NAMALWA (cell line): ENCODE measurements at places on chromosomes 2 and 18.

DNA sequence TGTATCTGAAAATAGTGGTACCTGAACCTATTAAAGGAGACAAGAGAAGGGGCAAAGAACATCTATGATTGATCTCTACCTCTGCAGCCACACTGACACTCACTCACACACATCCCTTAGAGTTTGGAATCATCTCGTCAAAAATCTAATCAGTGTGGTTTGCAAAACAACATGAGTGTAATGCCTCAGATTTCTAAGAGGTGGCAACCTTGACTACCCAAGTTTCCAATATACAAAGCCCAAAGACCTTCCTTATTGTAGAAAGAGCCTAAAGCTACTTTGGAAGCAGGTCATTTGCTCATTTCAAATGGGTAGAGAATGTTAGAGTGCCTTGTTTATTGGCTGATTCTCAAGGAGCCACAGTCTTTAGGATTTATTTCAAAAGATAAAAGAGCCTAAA, 444.9 kb downstream of the ARHGAP15 start:
- DNase-seq: peak; percentile 4

DNA sequence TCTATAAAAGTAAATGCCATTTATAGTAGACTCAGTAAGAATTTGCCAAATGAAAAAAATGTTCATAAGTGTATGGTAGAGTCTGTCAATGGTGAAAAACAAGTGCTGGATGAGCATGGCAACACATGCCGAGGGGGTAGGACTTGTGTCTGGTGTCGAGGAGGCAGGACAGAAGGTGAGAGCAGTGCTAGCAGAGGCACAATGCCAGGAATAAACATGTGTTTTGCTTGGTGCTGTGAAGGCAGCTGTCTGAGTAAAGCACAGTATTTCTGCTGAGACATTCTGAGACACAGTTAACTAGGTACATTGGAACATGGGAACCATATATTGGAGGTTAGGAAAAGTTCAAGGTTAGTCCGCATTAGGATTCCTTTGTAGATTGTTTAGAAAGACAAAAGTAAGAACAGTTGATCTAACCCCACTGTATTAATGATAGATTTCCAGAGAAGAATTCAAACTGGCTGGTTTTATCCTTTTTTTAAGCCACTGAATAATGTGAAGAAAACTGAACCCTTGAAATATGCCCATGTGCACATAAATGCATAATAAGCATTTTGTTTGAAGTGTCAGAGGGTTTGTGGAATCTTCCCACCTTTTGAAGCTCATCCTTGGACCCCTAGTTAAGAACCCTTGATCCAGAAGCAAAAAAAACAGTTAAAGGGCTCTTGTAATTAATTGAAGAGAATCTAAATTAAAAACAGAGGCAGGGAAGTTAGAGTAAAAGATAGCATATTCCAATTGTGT, 7.1 kb downstream of the RBM45 start:
- DNase-seq: no peak

DNA sequence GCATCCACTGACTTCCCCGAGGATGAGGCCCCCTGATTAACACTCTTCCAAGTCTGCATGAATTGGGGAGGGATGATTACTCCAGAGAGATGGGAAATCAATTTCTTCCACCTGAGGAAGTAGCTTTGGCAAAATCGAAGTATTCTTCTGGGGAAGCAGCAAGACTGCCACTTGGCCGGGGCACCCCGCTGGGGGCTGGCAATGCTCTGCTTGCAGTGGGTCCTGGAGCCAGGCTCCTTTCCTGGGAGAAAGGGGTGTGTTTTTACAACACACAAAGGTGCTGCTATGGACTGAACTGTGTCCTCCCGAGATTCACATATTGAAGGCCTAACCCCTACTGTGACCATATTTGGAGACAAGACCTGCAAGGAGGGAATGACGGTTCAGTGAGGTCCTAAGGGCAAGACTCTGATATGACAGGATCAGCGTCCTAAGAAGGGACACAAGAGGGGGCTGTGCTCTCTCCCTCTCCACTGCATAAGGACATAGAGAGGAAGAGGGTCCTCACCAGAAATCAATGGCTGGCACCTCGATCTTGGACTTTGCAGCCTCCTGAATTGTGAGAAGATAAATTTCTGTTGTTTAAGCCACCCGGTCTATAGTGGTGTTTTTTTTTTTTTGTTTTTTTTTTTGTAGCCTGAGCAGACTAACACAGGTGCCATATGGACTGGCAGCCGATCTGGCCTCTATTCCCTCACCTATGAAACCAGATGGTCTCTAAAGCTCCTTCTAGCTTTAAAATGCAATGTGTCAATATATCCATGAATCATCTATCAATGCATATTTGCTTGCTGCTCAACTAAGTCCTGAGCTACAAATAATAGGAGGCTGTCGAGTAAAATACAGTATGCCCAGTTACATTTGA, 3.6 kb upstream of the SMARCAL1 start:
- DNase-seq: no peak

GRCh38 chr18:35661483-35662146, 80.1 kb downstream of the GALNT1 start:
- peak; percentile 26 for DNase-seq

- DNase-seq: no peak
These were observed 257.8 kb upstream of the GALNT5 start for GRCh38 chr2:156999661-157000060.

DNA sequence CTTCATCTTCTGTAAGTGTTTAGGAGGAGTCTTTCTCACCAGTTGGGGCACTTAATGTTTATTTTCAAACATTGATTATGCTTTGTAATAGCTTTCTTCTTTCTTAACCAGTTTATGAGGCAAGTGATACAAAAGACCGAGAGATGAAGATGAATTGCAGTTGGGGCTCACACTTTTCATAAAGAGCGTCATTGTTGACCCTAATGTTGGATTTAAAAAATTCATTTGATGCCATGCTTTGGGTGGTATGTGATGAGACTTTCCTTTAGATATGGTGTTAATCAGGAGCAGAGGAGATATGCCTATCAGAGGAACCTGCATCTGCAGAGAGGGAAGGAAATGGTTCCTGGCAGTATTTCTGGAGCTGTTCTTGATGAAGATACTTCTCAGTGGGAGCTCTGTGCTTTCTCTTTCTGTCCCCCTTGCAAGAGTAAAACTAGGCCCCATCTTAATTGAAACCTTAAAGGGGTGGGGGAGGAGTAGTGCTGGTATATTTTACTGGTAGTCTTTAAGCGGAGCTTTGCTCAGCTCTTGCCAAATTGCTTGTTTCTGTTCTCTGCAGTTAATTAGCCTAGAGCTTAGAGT, 2.3 kb downstream of the EML4 start:
- peak; percentile 48 for DNase-seq

- no peak for DNase-seq
These were observed 94.9 kb downstream of the TMEM131 start for GRCh38 chr2:97900806-97901205.

- DNase-seq: no peak
These were observed 43.6 kb downstream of the MALT1 start for GRCh38 chr18:58714821-58715220.

GRCh38 chr2:37623971-37624900, 47.2 kb downstream of the CDC42EP3 start:
- no peak for DNase-seq

DNA sequence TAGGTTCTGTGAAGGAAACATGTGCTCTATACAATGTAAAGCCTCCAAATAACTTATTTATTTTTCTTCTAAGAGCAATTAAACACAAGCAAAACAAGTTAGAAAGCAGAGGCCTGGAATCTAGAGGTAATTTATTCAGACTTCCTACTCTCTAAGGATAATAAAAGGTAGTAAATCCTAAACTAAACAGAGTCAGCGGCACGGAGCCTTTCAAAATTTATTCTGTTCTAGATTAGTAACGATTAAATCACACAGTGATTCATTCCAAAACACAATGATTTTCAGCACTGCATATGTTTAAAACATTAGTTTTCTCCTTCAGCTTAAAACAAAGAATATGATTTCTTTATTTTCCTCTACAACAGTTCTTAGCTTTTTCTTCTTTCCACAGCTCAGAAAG, 160.9 kb downstream of the FBXO15 start:
- no peak for DNase-seq

DNA sequence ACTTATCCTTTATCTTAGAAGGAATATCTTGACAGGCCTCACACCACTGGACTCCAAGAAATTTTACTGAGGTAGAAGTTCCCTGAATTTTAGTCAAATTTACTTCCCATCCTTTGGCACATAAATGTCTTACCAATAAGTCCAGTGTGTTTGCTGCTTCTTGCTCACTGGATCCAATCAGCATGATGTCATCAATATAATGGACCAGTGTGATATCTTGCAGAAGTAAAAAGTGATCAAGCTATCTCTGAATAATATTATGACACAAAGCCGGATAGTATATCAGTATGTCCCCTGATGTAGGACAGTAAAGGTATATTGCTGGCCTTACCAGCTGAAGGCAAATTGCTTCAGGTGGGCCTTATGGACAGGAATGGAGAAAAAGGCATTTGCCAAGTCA, 6.9 kb upstream of the GYPC start:
- DNase-seq: no peak

GRCh38 chr2:16871411-16871810, 205.8 kb upstream of the CYRIA start:
- no peak for DNase-seq

- DNase-seq: no peak
These were observed 46.4 kb upstream of the GULP1 start for GRCh38 chr2:188245230-188245629.

GRCh38 chr18:78764544-78764943, 215.1 kb upstream of the SALL3 start:
- no peak for DNase-seq

- no peak for DNase-seq
These were observed 179.7 kb upstream of the CDH20 start for GRCh38 chr18:61153571-61153970.

GRCh38 chr2:107648781-107649404, 177.8 kb upstream of the RGPD4 start:
- no peak for DNase-seq

GRCh38 chr18:27377251-27377650, 192.1 kb upstream of the CHST9 start:
- no peak for DNase-seq

DNA sequence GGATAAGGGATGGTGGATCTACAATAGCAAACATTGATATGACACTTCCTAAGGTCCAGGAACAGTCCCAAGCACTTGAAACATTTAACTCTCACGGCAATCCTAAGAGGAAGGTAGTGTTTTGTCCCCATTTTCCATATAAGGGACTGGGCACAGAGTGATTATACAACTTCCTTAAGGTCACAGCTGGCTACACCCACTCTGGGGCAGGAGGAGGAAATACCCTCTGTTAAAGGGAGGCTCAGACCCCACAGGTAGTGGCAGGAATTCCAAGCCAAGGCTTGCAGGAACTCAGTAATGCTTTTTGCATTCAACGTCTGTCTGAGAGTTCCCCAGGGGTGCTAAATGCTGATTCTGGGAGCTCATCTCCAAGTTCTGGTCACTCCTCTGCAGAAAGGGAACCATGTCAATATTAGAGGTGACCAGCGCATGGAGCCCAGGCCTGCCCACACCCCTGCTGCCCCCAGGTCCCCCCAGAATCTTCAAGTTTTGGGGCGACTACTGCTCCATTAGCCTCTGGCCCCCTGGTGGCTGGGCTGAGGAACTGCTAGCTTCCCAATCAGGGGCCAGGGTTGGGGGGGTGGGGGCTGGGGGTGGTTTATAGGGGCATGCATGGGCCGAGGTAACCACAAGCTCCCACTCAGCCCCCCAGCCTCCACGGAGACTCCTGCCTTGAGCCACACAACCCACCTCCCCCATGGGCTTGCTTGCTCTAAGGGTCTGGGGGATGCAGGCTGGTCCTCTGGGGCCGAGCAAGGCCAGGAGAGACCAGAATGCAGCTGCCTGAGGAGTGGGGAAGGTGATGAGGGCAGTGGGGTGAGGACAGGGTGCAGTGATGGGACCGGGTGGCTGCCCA, 11.1 kb downstream of the OBSL1 start:
- no peak for DNase-seq

- no peak for DNase-seq
These were observed 138.8 kb downstream of the MYT1L start for GRCh38 chr2:2192091-2192955.

GRCh38 chr2:42810121-42810970, 18.0 kb upstream of the HAAO start:
- peak; percentile 95 for DNase-seq

GRCh38 chr18:74506448-74507084, 10.4 kb downstream of the CNDP2 start:
- no peak for DNase-seq

GRCh38 chr18:12233378-12233777, 20.8 kb upstream of the CIDEA start:
- DNase-seq: no peak

DNA sequence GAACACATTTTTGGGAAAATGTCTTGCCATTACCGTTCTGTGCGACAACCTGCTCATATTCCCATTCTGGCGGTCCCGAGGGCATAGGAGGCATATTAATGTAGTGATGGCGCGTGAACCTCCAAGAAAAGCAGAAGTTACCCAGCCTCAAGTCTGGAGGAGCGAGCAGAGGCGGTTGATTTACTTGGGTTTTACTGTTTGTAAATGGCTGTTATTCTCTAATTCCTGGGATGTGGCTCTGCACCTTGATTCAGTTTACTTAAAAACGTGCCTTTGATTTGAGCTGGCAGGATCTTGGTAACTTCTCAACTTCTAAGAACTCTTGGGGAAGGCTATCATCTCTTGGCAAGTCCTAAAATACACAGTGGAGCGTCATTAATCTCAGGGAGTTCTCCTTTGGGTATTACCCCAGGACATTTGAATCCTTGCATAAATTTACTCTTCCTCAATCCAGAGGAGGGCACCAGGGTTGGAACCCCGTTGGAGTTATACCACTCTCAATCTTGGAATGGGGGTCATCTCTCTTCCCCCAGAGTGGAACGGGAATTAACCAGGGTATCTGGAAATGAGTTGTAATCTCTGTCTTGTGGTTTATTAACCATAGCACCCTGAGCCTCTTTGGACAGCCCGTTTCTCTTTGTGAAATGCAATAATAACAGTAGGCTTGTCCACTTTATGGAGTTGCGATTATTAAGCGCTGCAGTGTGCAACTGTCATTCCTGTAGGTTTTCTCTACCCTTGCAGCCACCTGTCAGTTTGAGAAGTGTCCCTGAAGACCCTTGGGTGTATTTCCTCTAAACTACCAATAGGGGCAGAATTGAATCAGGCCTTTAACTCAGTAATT, 2.1 kb downstream of the HK2 start:
- DNase-seq: peak; percentile 85

DNA sequence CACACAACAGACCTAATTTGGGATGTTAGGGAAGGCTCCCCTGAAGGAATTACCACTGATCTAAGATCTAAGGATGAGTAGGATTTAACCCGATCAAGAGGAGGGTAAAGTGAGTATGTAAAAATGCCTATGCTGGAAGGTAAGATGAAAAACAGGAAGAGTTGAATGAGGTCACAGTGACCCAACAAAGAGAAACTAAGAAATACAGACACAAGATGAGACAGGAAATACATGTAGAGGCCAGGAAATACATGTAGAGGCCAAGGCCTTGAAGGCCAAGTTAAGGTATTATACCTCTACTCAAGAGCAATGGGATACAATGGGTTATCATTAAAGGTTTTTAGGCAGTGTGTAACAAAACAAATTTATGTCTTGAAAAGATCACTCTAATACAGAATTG, 131.6 kb upstream of the TANK start:
- no peak for DNase-seq

GRCh38 chr2:176084611-176085119, 903 bp upstream of the EVX2 start:
- no peak for DNase-seq
